ENCODE measurements at places on chromosomes 4 and X.

DNA sequence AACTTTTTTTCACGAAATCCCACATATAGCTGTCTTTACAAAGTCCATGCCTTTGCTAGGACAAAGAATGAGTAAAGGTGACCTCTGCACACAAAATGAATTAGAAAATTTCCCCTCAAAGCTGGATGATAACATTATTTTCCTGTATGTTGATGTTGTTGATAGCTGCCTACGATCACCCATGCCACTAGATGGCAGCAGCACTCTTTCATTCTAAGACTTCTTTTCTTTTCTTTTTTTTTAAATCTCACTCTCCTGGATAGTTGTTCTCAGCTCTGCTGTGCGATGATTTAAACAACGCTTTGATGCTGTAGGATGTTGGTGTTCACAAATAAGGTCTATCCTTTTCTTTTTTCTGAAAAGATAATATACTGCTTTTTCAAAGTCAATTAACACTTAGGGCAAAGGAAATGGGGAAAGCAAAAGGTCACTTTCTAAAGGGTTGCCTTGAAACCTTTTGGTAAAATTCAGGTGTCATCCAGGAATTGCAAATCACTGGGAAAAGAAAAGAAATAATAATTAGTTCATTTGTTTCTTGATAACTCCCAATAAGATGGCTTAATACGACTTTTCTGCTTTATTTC, 266.8 kb downstream of the C4orf33 start:
- DNase-seq: peak; percentile 71

DNA sequence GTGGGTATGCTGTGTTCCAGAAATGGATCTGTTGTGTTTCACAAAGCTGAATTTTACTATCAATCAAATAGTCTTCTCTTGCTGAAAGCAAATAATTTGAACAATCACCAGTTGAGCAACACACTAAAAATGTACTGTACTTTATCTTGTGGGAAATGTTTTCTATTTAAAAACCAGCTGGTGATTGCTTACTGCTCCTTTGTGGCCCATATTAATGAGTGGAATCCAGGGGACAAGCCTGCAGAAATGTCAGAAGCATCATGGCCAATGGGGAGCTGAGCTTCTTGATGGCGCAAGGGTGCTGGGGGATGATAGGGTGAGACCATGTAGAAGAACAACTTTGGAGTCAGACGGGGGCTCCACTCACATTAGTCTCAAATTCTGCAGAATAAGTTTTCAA, 346.2 kb downstream of the ARHGAP10 start:
- no peak for DNase-seq

DNA sequence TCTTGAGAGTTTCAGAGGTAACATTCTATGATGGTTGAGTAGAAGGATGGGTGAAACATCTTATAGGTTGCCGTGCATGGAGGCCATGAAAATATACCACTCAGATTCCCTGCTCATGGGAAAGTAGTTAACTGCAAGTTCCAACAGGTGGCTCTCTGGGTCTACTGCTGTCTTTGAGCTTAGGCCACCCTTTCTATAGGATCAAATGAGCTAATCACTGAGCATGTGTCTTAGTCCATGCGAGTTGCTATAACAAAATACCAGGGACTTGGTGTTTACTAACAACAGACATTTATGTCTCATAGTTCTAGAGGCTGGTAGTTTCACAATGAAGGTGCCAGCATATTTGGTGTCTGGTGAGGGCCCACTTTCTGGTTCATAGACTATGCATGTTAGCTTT, 144.8 kb upstream of the UNC5C start:
- no peak for DNase-seq

- no peak for DNase-seq
Observed at GRCh38 chrX:37872303-37872655, 24.9 kb upstream of the DYNLT3 start.

Data from fibroblast of skin of scalp (primary cell).